MCF 10A (cell line): ENCODE measurements at places on chromosomes 6 and 20.
A peak's percentile ranks its signal among the peaks of the same experiment; 100 is the strongest.

DNA sequence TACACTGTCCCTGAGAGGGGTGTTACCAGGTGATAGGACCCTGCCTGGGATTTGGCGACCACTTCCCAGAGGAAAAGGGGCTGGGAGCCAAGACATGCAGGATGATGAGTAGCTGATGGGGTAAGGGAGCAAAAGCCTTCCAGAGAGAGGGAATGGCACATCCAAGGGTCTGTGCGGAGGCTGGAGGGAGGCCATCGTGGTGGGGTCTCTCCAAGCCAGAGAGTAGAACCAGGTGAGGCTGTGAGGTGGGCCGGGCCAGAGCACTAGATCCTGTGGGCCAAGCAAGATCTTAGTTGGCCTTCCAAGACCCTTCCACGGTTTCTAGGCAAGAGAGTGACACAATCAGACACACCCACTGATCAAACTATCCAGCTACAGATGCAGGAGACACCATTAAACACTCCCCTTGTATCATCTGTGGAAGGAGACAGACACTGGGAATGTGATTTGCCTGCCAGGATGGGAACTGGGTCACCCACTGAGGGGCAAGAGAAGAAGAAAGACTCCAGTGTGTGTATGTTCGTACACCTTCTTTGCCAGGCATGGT is 128.9 kb downstream of the BANF2 start:
- no peak for DNase-seq

DNA sequence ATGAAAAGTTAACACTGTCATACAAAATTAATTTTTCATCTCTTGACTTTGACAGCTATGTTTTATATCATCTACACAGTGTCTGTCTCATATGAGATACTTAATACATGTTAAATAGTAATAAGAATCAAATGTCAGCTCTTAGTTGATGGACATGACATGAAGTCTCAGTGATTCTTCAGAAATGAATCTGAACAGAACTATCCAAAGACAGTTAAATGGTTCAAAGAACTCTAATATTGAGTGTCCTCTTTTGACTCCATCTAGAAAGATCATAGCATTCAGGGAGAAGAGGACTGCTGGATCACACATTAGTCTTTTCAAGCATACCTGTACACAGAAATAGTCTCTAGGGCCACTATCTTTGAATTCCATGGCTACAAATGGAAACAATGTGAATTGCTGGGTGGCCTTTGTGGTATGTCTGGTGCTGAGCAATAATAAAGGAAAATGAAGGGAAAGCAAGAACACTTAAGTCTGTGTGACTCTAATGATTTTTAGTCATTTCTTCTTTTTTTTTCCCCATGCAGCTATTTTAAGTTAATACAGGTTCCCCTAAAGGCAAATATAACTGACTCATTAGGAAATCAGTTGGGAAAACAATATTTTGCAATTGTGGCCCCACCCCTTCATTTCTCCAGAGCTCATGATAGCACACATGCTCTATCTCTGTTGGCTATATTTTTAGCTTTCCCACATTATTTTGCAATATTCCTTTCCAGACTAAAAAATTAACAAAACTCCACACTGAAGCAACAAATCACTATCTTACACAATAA is 367.5 kb downstream of the GRIK2 start:
- peak; percentile 95 for DNase-seq

DNA sequence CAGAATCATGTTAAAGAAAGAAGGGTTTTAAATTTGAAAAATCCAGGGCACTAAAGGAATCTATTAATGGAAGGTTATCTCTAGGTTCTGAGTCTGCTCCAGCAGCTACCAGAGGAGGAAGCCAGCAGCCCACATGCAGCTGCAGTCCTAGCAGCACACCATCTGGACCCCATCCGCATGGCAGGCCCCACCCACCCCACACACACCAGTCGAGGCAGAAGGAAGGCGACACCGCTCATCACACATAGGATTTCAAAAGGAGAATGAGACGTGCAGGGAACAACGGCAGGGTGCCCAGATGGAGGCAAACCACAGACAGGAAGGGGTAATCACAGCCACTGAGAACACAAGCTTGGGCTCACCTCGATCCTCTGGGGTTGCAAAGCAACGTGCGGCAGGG is 78.9 kb downstream of the GINS1 start:
- no peak for DNase-seq

DNA sequence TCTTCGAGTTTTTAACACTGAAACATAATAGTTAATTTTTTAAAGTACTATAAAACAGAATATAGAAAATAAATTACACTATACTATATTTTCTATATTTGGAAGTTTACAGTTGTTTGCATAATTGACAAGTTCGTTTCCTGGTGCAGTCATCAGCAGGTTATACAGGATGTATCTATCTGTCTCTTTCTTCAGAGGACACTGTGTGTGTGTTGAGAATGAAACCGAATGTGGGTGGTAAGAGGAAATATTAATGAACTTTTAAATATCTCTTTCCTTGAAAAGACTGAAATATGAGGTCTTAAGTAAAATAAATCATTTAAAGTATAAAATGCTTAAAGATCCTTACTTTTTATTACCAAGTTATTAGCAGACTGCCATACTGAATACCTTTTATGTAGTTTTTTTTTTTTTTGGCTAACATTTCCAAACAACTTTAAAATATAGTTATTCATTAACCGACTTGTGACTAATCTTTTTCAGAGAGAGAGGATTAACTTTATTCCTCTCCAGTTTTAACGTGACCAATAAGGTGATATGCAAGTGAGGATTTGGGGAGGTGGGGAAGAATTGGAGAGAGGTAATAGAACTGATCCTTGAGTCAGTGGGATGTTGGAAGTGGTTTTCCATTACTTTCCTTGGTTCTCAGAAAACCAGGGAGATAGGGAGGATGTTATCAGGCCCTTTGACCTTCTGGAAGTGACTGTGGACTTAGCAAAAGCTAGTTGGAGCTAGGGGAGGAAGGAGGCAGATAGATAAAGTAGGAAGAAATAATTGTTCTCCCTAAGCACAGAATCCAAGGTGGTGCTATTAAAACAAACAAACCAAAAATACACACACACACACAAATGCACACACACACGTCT is 380.0 kb upstream of the FLRT3 start:
- DNase-seq: no peak

GRCh38 chr6:139882234-139882633 is 507.8 kb upstream of the CITED2 start:
- DNase-seq: no peak

GRCh38 chr20:11852811-11853210 is 64.9 kb upstream of the BTBD3 start:
- peak; percentile 15 for DNase-seq

DNA sequence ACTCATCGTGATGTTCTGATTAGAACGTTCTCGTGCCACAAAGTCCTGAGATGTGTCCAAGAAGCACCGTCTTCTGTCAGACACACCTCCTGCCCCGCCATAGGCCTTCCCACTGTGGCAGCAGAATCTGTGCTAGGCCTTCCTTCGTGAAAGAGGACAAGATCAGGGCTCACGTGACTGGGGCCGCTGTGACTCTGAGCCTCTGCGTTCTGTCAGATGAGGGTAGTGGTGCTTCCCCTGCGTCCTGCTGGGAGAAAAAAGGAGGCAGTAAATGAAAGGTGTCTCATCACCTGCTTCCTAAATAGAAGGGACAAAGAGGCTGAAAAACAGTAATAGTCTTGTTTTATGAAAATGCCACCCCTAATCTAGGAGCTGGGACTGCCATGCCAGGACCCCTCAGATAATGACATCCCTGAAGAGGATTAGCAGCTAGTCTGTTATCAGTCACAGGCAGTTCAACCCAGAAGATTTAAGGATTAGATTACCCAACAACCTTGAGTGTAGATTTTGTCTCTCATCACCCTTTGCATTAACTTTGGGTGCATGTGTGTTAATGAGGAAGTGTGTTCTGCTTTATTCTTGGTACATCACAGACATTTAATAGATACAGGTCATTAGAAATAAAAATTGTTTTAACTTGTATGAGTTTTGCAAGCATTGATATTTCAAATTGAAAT is 4.1 kb downstream of the DNAJC5 start:
- no peak for DNase-seq

DNA sequence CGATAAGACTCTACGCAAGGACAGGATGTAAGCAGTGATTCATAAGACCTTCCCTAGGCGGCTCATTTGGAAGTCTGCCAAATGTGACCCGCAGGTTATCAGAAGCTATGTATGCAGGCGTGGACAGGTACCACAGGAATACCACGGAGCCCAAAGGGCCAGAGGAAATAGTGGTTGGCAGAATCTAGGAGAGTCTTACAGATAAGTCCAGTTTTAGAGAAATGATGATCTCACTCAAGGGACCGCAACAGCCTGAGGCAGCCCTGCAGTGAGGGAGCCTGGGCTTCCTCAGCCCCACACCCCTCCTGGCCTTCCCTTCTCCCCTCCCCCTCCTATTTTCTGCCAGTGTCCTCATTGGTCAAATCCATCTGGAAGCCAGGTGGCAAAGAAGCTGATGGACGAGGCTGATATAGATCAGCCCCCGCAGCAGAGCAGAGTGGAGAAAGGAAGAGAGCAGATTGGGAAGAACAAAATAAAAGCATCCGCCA is 110.6 kb downstream of the FNDC1 start:
- DNase-seq: peak; percentile 82

- DNase-seq: peak; percentile 60
These were observed 66.7 kb downstream of the RPP21 start for GRCh38 chr6:30411515-30412207.
